ENCODE measurements at places on chromosomes 13 and 19. TPM values are rescaled to one million over a fixed set of nuclear protein-coding genes. Genes with fewer than 3 reads are reported as not detected.
A peak's percentile ranks its signal among the peaks of the same experiment; 100 is the strongest.

DNA sequence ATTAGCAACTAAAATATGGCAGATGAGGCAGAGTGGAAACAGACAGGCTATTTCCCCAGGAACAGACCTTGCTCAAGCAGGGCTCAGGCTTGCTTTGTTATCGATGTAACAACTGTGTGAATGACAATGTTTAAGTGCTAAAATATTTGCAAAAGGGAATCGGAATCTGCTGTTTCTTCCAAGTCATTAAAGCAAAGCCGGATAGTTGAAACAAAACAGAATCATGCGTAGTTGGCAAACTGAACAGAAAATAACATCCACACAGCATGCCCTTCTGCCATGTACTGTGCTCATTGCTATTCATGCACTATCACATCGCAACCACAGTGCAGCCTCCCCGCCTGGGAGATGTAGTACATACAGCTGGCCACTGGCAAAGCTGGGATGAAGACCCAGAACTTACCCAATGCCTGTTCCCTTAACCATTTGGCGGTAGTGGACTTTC is 799.1 kb downstream of the DIAPH3 start:
- H3K36me3 ChIP-seq = no peaks in the 10 kb centered on the region
- H3K27ac ChIP-seq = no peak overlapping the region
- DNase-seq = no peak

GRCh38 chr13:33692531-33692930 is 125.4 kb upstream of the RFC3 start:
- H3K4me3 ChIP-seq = no peak overlapping the region
- no peaks in the 10 kb centered on the region for H3K27me3 ChIP-seq
- no peaks in the 10 kb centered on the region for H3K36me3 ChIP-seq

- H3K4me1 ChIP-seq = peaks cover 8% of the 10 kb centered on the region
- no peaks in the 10 kb centered on the region for H3K27me3 ChIP-seq
- H3K27ac ChIP-seq = no peak overlapping the region
- no peak overlapping the region for H3K4me3 ChIP-seq
- H3K36me3 ChIP-seq = no peaks in the 10 kb centered on the region
These were observed 158.1 kb upstream of the TSC22D1 start for GRCh38 chr13:44734201-44734707.

DNA sequence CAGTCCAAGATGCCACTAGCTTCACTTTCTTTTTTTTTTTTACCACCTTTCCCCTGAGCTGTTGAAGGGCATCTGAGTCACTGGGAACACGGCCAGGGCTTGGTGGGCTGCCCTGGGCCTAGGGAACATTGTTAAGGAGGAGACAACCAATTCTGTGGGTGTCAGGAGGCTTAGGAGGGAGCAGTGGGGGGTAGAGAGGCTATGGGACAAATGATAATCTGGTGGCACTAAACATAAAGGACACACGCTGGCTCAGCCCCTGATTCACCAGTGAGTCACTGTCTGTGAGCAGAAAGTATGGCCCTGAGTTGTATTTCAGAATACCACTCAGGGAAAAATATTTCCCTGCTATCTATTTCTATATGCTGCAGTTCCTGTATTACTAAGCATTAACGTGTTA is 207.8 kb downstream of the DCLK1 start:
- no peaks in the 10 kb centered on the region for H3K4me1 ChIP-seq
- H3K27me3 ChIP-seq = no peaks in the 10 kb centered on the region
- DNase-seq = no peak
- H3K36me3 ChIP-seq = no peaks in the 10 kb centered on the region

DNA sequence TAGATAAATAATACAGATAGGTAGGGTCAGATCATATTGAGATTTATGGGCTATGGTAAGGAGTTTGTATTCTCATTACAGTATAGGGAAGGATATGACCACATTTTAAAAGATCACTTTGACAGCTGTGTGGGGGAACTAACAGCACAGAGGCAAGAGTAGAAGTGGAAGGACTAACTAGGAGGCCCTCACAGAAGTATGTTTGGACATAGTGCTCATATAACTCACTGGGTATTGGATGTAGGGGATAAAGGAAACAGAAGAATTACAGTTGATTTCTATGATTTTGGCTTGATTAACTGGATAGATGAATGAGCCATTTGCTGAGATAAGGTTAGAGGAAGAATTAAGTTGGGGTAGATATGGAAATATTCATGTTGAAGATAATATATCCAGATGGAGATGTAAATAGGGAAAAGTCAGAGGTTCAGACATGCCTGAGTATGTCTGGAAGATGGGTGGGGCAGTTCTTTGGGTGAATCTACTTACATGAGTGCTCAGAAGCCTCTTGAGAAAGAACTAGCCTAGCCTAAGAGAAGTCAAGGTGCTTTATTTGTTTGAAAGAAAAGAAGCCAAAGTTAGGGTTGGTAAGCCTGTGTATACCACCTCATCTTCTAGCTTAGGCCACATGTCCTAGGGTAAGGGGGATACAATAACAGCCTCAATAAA is 133.4 kb downstream of the NDFIP2 start:
- no peaks in the 10 kb centered on the region for H3K36me3 ChIP-seq
- DNase-seq = no peak
- H3K4me3 ChIP-seq = no peak overlapping the region

- H3K36me3 ChIP-seq = no peaks in the 10 kb centered on the region
- H3K27ac ChIP-seq = no peak overlapping the region
- peaks cover 22% of the 10 kb centered on the region for H3K4me1 ChIP-seq
- H3K27me3 ChIP-seq = no peaks in the 10 kb centered on the region
These were observed 27.7 kb downstream of the TMEM161A start for GRCh38 chr19:19110410-19111135.

DNA sequence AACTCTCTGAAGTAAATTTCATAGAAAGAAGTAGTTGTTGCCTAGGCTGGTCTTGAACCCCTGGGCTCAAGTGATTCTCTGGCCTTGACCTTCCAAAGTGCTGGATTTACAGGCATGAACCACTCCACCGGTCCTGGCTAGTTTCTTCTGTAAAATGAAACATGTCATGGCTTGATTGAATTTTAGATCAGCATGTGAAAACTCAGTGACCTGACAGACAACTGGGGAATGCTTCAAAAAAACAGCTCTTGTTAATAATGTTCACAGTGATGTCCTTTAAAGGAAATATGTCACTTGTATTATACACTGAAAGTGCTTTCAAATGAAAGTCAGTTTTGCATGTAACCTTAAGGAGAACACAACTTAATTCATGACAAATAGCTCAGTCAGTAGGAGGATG is 118.2 kb downstream of the KLF5 start:
- no peak for DNase-seq
- H3K27ac ChIP-seq = peak overlapping the region; percentile 9
- peaks cover 41% of the 10 kb centered on the region for H3K4me1 ChIP-seq
- no peak overlapping the region for H3K4me3 ChIP-seq
- H3K27me3 ChIP-seq = no peaks in the 10 kb centered on the region
- no peaks in the 10 kb centered on the region for H3K36me3 ChIP-seq

DNA sequence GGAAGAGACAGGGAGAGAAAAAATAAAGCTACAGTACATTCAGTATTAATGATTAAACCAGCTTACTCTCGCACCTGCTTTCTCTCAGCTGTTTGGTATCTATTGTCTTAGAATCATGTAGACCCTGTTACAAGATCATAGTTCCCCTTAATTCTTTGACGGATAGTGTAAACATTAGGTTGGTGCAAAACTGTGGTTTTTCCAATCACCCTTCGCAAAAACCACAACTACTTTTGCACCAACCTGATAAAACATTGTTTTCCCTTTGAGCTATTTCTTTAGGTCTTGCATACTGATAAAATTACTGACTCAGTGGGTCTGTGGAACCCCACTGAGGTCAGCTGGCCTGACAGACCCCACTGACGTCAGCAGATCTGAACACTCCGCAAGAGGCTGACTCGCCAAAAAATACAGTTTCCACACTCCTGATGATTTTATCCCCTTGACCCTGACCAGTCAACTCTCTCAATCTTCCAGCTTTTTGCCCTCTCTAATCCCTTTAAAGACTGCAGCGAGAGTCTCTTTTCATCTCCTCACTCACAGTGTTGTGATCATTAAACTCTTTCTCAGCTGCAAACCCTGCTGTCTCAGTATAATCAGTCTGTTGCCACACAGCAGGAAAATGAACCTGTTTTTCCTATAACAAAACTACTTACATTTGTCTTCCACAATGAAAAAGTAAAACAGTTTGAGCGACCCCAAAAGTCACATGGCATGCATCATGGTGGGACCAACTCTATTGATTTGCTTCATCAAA is 123.9 kb downstream of the SLITRK6 start:
- H3K27ac ChIP-seq = no peak overlapping the region
- no peaks in the 10 kb centered on the region for H3K4me1 ChIP-seq
- H3K27me3 ChIP-seq = no peaks in the 10 kb centered on the region
- H3K4me3 ChIP-seq = no peak overlapping the region
- no peak for DNase-seq

DNA sequence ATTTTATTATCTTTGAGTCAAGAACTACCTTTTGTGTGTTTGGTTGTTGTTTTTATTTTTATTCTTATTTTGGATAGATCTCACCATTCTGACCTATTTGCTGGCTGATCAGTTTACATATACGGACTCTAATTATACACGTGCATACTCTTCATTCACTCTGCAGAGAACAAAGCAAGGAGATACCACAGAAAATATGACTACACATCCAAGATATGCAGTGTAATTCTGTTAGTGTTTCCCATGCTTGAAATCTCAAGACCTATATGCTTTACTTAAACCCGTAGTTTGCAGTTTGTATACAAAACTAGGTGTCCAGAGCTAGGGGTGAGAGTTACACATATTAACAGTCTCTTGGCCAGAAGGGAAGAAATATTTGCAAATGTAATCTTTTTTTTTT is 205.5 kb downstream of the DCLK1 start:
- DNase-seq = no peak
- no peaks in the 10 kb centered on the region for H3K27me3 ChIP-seq
- H3K36me3 ChIP-seq = no peaks in the 10 kb centered on the region
- peaks cover 3% of the 10 kb centered on the region for H3K4me1 ChIP-seq
- no peak overlapping the region for H3K4me3 ChIP-seq

- DNase-seq = no peak
- peak overlapping the region; percentile 17 for H3K4me3 ChIP-seq
- H3K27me3 ChIP-seq = no peaks in the 10 kb centered on the region
These were observed 16.1 kb downstream of the MKNK2 start for GRCh38 chr19:2034729-2035589.

DNA sequence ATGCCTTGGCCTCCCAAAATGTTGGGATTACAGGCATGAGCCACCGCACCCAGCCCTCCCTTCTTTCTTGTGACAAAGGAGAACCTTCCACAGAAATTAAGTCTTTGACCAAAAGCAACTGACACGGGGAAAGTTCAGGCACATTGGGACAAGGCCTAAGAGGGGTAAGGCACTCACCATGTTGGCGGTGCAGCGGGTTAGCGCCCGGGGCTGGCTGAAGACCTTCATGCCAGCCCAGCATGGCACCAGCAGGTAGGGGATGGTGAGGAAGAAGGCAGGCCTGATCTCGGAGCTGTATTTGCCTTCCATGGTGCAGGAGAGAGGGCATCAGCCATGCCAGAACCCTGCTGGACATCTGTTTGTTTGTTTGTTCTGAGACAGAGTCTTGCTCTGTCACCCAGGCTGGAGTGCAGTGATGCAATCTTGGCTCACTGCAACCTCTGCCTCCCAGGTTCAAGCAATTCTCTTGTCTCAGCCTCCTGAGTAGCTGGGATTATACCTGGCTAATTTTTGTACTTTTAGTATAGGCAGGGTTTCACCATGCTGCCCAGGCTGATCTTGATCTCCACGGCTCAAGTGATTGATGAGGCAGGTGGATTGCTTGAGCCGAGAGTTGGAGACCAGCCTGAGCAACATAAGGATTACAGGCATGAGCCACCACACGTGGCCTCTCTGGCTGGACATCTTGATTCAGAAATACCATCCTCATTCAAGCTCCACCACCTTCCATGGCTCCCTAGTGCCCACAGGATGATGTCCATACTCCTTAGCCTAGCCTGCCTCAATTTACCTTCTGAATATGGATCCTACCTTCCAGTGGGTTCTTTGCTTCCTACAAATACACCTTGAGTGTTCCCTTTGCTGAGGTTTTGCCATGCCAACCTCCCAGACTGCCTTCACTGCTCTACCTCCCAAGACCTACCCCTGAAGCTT is 4.4 kb downstream of the TM6SF2 start:
- H3K36me3 ChIP-seq = no peaks in the 10 kb centered on the region
- no peaks in the 10 kb centered on the region for H3K27me3 ChIP-seq
- DNase-seq = no peak
- H3K4me3 ChIP-seq = no peak overlapping the region

GRCh38 chr19:33508941-33509614 is 12.5 kb downstream of the PEPD start:
- no peak overlapping the region for H3K4me3 ChIP-seq
- peak overlapping the region; percentile 28 for H3K27ac ChIP-seq
- H3K36me3 ChIP-seq = no peaks in the 10 kb centered on the region
- DNase-seq = no peak
- no peaks in the 10 kb centered on the region for H3K27me3 ChIP-seq
- peaks cover 10% of the 10 kb centered on the region for H3K4me1 ChIP-seq

DNA sequence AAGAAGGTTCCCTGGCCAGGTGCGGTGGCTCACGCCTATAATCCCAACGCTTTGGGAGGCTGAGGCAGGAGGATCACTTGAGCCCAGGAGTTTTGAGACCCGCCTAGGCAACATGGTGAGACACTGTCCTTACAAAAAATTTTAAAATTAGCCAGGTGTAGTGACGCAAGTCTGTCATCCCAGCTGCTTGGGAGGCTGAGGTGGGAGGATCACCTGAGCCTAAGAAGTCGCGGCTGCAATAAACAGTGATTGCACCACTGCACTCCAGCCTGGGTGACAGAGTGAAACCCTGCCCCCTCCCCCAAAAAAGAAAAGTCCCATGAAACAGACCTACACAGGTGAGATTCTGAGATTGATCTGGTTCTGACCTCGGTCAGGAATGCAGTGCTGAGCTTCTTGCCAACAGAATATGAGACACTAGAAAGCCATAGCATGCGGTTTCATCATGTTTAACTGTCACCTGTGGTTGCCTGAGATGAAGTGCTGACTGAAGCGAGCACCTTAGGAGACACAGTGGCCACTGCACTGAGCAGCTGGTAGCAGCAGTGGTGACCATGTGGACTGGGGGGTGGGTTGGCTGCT is 2.0 kb upstream of the A1BG start:
- peaks cover 4% of the 10 kb centered on the region for H3K4me1 ChIP-seq
- no peak overlapping the region for H3K4me3 ChIP-seq
- H3K27me3 ChIP-seq = no peaks in the 10 kb centered on the region
- H3K27ac ChIP-seq = no peak overlapping the region

Gene PCID2
- 47.9 TPM for total RNA-seq

Gene PRR19
- total RNA-seq = 0.76 TPM

Gene HMG20B
- 56.1 TPM for total RNA-seq

Gene RFPL4A
- not detected for total RNA-seq

Gene RAP2A
- total RNA-seq = 20.3 TPM

Gene NLRP5
- total RNA-seq = not detected

Gene VSIG10L
- total RNA-seq = 46.0 TPM

Gene TMEM86B
- total RNA-seq = 3.6 TPM
